ENCODE measurements at places on chromosomes 7 and 10.
A peak's percentile ranks its signal among the peaks of the same experiment; 100 is the strongest.

DNA sequence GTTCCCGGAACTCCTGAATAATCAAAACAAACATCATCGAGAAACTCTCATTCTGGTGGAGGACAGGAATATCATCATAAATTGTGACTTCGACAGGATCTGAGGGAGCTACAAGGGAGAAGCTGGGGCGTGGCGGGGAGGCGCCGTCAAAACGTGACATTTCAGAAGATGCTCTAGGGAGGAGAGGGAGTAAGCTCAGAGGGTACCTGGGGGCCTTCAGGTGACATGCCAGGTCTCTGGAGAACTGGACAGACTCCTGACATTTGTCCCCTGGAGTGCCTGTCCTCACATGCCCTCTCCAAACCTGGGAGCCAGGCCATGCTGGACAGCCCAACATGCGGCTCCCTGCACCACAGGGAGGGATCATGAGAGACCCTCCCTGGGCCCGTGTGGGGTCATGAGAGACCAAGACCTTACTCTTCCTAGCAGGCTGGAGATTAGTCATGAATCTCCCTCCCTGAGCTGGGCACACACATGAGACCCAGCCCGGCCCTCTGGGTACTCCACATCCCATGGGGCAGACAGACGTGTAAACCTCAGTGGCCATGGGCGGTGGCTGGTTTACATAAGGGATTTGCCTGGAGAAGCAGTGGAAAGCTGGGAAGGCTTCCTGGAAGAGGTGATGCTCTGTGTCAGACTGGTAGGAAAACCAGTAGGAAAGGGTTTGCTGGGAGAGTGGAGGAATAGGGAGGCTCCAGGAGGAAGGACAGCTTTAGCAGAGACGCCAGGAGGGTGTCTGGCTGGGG is 81.0 kb downstream of the MYL10 start:
- no peak for DNase-seq

GRCh38 chr7:22051886-22052673 is 106.4 kb upstream of the CDCA7L start:
- no peak for DNase-seq

GRCh38 chr7:109322833-109323232 is 753.2 kb downstream of the DNAJB9 start:
- DNase-seq, result no peak

GRCh38 chr7:105718511-105718925 is 137.2 kb upstream of the EFCAB10 start:
- no peak for DNase-seq

- DNase-seq, result no peak
Observed at GRCh38 chr7:124171068-124171467, 138.2 kb upstream of the TMEM229A start.

GRCh38 chr10:23399701-23400144 is 39.2 kb upstream of the OTUD1 start:
- DNase-seq, result no peak

GRCh38 chr10:73840056-73840402 is 28.6 kb upstream of the NDST2 start:
- DNase-seq, result no peak

DNA sequence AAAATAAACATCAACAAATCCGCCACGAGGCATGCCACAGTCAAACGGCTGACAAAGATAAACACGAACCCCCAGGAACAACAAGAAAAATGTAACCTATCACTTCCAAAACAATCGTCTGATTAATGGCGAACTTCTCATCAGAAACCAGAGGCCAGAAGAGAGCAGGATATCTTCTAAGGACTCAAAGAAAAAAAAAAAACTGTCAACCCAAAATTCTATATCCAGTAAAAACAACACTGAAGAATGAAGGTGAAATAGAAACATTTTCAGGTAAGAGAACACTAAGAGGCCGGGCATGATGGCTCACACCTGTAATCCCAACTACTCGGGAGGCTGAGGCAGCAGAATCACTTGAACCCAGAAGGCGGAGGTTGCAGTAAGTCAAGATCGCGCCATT is 54.3 kb downstream of the SLC29A4 start:
- DNase-seq, result no peak

DNA sequence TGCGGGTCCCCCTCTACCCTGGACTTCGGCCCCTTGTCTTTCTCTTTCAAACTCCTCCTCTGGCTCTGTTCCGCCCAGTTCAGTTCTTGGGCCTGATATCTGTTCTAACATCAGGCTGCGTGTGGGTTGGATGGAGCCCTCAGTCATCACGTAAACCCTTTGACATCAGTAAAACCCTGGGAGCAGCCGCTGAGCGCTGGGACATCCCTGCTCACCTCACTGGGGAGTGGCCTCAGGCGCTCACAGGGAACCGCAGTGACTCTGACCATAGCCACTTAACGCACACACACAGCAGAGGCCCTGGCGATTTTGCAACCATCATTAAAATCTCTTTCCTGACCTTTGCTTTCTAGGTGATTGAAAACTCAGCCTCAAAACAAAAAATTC is 113.3 kb downstream of the CYTH3 start:
- DNase-seq, result no peak

DNA sequence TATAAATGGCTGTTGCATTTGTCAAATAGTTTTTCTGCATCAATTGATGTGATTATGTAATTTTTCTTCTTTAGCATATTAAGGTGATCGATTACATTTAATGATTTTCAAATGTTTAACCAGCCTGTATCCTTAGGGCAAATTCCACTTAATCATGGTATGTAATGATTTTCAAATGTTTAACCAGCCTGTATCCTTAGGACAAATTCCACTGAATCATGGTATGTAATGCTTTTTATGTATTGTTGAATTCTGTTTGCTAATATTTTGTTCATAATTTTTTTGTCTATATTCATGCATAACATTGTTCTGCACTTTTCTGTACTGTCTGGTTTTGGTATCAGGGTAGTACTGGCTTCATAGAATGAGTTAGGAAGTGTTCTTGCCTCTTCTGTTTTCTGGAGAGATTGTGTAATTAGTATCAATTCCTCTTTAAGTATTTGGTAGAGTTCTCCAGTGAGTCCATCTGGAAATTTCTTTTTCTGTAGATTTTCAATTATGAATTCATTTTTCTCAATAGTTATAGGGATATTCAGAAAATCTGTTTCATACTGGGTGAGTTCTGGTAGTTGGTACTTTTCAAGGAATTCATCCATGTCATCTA is 393.2 kb upstream of the FOXK1 start:
- DNase-seq, result no peak

GRCh38 chr10:11521860-11522259 is 89.6 kb downstream of the USP6NL start:
- no peak for DNase-seq

DNA sequence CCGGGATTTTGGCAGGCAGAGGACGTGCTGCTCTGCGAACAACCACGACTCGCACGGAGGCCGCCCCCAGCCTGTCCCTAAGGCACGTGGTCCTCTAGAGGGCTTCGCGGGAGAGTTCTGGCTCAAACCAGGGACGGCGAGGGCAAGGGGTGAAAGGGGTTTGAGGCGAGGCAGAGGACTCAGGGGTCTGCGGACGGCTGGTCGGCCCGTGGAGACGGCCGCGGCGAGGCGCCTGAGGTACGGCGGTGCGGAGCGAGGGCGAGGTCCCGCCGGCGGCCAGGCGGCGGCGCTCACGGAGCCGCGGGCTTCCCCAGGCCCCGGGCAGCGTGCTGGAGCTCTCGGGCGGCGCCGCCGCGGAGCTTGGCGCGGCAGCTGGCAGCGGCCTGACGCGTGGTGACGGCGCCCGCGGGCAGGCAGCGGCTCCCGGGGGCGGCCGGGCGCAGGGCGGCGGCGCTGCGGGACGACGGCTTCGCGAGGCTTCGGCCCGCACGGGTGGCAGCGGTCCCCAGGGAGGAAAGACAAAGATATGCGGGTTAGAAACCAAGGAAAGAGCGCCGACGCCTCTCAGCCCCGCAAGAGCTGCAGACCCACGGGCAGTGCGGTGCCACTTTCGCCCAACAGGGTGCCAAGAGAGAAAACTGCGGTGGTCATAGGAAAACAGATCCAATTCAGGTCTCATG is 44.8 kb downstream of the ZNF800 start:
- peak; percentile 90 for DNase-seq

DNA sequence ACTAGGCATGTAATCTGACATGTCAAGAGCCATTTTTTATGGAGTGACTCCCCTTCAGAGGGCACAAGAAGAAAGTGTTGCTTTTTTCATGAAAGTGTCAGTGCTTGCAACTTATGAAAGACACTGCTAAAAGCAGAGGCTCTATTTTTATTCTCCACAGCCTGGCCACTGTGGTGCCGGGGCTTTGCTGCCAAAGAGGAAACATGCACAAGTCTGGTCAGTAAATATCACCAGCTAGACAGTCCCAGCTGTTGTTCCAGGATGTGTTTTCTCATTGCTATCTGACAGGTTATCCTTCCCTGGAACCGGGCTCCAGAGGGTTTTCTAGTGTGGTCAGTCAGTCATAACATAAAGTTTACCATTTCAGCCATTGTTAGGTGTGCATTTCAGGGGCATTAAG is 180.7 kb upstream of the PITRM1 start:
- no peak for DNase-seq

DNA sequence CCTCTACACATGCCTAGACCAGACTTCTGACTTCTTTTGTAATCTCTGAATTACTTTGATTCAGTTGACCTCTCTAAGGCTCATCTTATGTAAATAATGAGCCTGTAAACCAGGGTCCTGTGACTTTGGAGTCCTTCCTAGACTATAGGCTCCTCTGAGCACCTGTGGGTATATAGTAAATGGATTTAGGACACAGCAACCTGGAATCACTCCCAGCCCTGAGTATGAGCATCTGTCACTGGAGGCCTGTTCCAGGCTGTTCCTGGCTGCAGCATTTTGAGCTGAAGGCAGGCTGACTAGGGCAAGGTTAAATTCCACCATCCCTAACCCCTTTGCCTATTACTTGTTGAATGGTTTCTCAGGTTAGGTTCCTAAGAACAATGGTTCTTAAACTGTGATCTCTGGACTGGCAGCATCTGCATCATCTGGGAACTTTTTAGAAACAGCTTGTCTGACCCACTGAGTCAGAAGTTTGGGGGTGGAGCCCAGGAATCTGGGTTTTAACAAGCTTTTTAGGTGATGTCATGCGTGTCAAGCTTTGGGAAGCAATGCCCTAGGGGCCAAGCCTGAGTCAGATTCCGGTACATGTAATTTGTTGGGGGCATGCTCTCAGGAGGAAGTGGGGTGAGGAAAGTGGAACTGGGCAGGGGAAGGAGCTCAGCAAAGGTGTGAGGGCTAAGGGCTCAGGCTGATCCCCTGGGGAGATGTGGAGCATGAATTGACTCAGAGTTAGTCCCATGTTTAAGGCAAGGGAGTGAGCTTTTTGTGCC is 28.2 kb downstream of the MINDY4 start:
- peak; percentile 61 for DNase-seq

GRCh38 chr7:157503229-157503628 is 166.4 kb downstream of the DNAJB6 start:
- DNase-seq, result no peak

DNA sequence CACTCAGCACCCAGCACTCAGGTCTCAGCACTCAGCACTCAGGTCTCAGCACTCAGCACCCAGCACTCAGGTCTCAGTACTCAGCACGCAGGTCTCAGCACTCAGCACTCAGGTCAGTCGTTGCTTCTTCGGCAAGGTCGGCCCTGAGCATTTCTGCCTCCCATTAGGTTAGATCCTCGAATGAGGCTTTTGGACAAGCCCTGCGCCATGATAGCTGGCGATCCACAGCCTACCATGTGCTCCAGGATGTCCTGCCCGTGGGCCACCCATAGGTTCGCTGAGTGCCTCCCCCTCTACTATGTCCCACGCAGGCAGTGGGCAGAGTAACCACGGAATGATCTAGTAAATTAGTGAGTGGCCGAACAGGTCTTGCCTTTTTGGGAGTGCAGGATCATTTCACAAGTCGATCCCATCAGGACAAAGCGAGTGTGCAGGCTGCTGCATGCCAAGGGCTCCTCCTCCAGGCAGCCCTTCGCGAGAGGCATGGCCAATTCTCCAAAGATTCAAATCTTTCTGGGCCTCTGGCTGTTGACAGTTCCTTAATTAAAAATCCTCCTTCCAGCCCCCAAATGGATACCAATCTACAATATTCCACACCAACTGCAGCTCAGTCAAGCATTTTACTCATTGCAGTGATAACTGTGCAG is 206.3 kb downstream of the ADARB2 start:
- no peak for DNase-seq

- no peak for DNase-seq
Observed at GRCh38 chr10:6242089-6242488, 39.4 kb downstream of the PFKFB3 start.

DNA sequence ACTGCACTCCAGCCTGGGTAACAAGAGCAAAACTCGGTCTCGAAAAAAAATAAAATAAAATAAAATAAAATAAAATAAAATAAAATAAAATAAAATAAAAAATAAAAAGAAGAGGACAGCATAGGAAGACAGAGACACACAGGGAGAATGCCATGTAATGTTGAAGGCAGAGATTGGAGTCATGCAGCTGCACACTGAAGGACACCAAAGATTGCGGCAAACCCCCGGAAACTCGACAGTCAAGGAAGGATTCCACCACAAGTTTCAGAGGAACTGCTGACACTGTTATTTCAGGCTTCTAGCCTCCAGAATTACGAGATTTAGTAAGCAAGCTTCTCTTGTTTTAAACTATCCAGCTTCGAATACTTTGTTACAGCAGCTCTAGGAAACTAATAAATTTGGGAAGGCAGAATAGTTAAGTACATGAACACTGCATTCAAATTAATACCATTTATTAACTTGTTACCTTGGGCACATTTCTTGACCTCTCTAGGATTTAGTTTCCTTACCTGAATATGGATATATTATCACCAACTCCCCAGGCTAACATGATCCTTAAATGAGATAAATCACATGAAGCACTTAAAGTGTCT is 9.5 kb downstream of the CPED1 start:
- no peak for DNase-seq

DNA sequence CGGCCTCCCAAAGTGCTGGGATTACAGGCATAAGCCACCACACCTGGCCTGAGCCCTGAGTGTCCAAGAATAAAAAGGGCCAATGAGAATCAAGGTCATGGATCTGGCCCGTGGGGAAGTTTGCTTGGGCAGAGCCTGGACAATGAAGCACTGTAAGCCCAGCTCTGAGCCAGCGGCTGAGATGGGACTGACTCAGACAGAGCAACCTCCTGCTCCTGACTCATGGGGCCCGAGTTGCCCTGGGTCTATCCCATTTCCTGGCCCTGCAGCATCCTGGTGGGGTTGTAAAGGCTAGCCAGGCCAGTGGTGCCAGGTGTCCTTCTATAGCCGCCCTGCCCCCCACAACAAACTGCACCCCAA is 5.2 kb upstream of the MYH16 start:
- no peak for DNase-seq
